ENCODE measurements at places on chromosomes 2 and 18.
A peak's percentile ranks its signal among the peaks of the same experiment; 100 is the strongest.

DNA sequence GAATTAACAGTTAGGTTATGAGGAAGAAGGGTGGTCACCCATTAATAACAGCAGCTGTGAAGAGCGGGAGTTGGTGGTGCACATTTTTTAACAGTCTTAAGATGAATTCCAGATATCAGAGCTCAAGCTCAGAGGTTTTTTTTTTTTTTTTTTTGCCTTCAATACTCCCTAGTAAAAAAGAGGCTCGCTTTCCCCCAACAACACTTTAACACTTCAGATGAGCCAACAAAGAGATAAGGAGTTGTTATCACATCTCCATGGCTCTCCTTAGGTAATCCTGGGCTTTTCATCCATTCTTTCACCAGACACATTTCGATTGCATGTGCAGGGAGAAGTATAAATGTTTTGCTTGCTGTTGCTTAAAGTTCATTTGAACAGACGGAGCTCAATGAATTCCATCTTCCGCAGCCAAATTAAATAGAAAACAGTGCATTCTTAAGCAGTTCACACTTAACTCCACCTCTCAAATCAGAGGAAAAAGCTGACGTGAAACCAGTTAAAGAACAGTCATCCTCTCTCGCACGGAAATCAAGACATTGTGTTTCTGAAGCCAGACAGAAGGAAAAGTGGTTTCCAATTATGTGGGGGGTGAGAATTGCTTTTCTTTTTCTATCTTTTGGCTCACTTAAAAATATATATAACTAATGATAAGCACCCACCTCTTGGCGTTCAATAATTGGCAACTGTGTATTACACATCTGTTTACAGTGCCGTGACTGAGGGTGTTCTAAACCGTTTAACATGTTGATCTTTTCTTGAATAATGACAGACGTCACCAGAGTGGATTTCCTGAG, 118.2 kb downstream of the ZNF521 start:
- ATAC-seq, result no peak

DNA sequence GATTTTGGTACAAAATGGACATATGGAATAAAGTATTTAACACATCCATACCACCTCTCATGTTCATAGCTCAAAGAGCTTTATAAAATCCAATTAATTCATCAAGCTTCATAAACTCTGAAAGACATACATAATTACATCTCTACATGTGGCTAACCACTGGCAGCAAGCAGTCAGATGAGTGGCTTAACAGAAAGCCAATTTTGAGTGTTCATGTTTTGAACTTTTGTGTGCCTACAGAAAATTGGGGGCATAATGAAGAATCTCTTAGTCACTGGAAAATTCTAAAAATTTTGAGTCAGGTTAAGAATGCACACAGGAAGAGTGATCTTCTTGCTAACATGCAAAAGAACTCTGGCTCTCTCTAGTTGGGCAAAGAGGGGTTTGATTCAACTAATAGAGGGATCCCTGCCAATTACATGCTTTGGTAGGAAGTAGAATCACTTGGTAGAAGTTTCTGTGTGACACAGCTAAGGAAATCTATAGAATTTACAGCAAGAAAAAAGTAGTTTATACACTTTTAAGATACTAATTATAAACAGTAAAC, 287.4 kb downstream of the NOL4 start:
- no peak for ATAC-seq

GRCh38 chr18:48719974-48720654, 181.3 kb downstream of the CTIF start:
- peak; percentile 68 for ATAC-seq

DNA sequence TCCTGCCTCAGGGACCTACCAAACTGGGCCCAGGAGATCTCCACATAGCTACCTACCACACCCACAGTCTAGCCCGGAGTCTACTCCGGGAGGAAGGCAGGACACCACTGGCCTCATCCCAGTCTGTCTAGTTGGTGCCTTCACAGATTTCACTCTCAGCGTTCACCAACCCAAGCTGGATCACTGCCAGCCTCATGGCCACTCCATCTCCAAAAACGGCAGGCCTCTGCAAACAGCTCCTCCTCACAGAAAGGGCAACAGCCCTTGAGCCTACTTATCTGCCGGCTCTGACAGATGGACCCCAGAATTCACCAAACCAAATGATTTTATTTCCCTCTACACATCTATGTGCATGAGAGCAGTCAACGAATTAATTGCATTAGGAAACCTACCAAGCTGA, 61.3 kb downstream of the NCKAP5 start:
- ATAC-seq, result no peak

DNA sequence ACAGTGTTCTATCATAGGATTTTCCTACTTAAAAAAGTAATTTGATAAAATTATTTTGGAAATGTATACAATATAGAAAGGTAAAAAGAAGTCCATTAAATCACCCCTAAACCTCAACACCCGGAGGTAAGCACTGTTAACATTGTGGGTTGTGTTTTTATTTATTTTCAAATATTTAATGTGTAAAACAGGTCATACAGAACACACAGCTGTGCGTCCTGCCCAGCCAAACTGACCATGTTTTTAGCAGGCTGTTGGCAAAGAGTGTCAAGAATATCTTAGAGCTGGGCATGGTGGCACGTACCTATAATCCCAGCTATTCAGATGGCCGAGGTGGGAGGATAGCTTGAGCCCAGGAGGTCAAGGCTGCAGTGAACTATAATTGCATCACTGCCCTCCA, 78.8 kb upstream of the ZNF532 start:
- no peak for ATAC-seq

GRCh38 chr2:205058409-205058808, 513.1 kb downstream of the PARD3B start:
- ATAC-seq, result no peak

DNA sequence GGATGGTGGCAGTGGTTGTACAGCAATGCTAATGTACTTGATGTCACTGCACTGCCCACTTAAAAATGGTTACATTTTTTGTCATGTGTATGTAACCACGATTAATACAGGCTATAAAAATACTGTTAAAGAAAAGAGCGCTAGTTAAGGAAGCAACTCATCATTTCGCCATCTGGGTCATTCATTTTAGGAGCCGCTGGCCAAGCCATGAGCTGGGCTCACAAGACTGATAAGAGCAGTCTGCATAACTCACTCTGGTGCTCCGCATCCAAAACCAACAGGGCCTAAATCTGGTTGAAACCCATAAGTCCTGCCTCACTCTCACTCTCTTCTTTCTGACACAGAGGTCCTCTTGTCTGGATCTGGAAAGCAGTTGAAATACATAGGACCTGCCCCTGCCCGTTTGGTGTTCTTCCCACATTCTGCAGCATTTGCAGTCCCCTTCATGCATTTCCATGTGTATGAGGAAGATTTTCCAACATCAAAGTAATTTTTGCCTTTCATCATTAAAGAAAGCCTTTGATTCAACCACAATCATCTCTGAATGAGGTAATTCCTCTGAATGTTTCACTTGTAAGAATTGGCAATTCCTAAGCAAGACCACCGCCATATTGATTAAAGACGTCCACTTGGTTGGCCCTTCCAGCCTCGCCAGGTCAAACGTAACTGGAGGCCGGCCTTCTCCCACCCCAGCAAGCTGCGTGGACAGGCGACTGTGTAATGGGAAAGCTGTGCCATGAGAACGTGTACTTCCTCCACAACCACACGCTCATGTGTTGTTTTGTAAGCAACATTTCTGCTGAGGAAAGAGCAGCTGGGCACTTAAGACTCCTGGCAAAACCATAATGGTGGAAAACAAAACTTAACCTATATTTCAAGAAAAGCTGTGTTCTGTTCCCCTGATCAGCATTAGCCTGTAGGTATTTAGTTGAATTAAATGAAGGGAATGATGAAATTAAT, 112.2 kb downstream of the VAPA start:
- no peak for ATAC-seq

DNA sequence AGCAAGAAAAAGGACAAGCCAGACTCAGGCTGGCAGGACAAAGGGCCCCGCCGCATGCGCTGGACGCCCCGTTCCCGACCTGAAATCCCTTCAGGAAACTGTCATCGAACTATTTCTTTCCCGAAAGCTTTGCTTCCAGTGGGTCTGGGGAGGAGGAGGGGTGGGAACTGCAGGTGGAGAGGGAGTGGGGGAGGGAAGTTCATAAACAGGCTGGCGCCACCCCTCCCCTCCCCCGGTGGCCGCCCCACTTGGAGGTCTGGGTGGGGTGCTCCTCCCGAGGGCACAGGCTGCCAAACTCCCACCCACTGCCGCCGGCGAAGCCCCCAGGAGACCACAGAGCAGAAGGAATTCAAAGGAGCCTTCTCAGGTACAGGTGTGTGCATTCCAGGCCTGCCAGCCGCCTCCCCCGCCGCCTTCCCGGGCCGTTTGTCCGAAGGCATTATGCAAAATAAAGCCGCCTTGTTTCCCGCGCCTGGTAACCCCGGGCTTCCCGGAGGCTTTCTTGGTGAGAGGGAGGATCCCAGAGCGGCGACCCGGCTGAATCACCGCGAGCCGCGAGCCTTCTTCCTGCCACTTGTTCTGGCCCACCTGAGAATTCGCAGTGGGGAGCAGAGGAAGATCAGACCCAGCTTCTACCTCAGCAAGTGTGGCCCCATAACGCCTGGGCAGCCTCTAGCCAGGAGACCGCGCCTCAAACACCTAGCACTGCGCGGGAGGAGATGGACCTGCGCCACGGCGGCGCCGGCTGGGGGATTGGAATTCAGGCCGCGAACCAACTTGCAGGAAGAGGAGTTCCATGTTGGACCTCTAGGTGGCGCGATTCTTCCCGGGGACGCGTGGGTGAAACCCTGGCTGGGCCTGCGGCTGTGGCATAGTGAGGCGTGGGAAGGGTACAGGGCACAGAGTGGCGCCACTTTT, 101.9 kb downstream of the FOXI3 start:
- peak; percentile 78 for ATAC-seq

- peak; percentile 88 for ATAC-seq
These were observed 188.2 kb downstream of the BCL2 start for GRCh38 chr18:63131106-63131958.

GRCh38 chr2:130359466-130359865, 3.6 kb downstream of the PTPN18 start:
- no peak for ATAC-seq

DNA sequence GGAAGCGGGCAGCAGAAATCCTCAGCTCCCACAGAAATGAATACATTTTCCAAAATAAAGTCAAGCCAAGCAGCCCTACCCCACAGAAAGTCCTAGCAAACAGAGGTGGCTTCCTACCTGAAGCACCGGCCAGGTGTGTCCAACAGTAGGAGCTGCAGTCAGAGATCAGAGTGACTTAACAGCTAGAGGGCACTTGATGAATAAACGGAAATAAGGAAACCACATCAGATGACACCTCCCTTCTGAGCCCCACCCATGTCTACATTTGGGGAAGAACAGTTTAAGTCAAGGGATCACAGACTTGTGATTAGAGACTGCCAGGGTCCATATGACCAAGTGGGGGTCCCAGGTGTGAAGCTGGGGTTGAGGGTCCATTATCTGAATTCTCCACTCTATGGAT, at the start of gene CXCR1:
Gene CXCR1, minus strand, starts transcription at position 172 of the 400 bp plus-strand sequence. CDS start 1,751 bp downstream, outside the sequence.
- no peak for ATAC-seq

GRCh38 chr2:137228566-137228965, 463.2 kb downstream of the THSD7B start:
- peak; percentile 73 for ATAC-seq

DNA sequence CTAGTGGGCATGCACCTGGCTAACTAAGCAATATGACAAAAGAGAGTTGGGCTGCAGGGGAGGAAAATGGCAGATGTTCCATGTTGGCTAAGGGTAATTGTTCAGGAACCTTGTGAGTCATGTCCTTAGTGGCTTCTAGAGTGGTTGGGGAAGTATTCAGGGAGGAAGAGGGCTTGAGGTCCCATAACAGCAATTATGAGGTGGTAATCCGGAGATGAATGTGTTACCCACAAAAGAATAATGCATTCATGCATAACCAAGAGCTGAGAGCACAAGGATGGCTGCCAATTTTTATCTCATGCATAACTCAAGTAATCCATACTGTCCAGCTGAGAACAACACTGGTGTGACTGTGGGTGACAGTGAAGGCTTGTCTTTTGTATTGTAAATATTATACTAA, 42.9 kb downstream of the TMEFF2 start:
- ATAC-seq, result no peak

DNA sequence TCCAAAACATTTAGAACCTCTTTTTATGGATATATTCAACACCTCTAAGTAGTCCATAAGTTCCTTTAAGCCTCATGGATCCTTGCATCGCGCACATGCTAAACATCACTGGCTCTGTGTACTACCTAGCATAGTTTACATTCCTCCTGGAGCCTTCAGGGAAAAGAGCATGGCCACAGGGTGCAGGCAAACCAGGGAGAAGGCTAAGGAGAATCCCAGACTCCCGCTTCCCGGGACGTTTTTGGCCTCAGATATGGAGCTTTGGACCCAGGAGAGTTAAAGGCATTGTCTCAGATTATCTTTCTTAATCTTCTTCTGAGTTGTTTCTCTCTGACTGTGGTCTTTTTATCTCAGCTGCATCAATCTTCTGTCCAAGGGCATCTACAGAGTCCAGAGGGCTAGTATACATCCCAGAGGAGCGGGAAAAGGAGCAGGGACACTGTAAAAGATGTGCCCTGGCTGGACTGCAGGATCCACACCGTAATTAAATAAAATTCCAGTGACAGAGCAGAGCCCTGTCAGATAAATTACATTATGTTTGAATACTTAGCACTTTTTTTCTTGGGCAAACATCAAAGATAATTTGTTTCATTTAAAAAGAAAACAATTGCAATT, 36.9 kb downstream of the RIT2 start:
- peak; percentile 37 for ATAC-seq

DNA sequence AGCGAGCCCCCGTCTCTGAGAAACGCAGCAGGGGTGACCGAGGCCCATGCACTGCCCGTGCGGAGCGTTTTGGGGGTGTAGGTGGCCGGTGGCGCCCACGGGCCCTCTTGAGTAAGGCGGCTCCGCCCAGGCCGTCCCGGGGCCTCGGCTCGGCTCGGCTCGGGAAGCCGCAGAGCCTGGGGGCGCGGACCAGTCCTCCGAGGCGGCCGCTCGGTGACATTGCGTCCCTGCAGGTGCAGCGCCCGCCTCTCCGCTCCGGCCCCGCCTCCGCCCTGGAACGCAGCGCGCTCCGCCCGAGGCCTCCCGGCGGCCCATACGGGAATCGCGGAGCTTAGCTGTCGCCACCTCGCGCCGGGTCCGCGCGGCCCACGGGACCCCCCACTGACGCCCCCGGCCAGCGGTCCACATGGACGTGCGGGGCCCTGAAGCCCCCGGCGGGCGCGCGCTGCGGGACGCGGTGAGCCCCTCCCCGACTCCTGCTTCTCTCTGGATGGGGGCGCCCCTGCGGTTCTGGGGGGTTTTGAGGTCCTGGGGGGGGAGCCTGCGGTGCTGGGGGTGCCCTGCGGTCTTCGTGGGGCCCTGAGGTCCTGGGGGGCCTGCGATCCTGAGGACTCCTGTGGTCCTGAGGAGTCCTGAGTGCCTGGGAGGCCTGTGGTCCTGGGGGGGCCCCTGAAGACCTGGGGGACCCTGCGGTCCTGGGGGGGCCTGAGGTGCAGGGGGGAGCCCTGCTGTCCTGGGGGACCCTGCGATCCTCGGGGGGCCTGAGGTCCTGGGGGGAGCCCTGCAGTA, at the start of gene HSBP1L1:
Gene HSBP1L1, plus strand, starts transcription at position 314 of the 789 bp plus-strand sequence. Its CDS starts 93 bp downstream, at position 407.
- peak; percentile 86 for ATAC-seq

GRCh38 chr2:58527647-58528046, 286.5 kb upstream of the FANCL start:
- ATAC-seq, result no peak

GRCh38 chr2:235025800-235026536, 74.2 kb downstream of the SH3BP4 start:
- ATAC-seq, result peak; percentile 63

- no peak for ATAC-seq
These were observed 75.7 kb downstream of the TTC21B start for GRCh38 chr2:165877565-165878550.

GRCh38 chr2:71923887-71924533, 223.7 kb downstream of the CYP26B1 start:
- peak; percentile 93 for ATAC-seq

All from SK-N-SH treated with all-trans-retinoic acid at 6 μM for 48 hours (cell line).